Liver (tissue), 10 donors: ENCODE measurements at places on chromosomes 5 and 9. TPM values are rescaled to one million over a fixed set of nuclear protein-coding genes. Genes with fewer than 3 reads are reported as not detected.
A peak's percentile ranks its signal among the peaks of the same experiment; 100 is the strongest.

DNA sequence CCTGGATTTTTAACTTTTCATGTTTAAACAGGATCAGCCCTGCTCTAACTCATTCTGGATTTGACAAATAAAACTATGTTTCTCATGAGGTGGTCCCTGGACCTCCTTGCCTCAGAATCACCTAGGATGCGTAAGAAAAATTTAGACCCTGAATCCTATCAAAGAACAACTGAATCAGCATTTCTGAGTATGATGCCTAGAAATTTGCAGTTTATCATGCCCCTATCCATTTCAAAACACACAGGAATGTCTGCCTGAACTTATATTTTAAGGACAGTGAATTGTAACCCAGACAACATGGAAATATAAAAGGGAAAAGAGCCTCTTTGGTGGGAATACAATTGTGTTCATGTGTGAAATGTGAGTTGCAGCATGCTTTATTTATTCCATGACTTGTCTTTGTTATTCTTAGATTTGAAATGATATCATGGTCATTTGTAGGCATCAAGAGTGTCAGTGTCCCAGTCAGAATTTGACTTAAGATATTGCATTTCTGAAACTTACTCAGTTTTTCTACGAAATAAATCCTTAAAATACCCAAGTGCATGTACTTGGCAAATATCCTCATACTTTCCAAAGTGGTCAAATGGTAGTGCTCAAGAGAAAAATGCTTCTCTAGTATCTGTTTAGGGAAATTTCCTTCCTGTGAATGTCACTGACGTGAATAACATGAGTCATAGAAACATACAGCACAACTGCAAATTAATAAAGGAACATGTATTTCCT, 144.3 kb downstream of the GIN1 start:
- no peak overlapping the region for H3K27ac ChIP-seq
- H3K36me3 ChIP-seq = no peaks in the 10 kb centered on the region
- H3K4me3 ChIP-seq = no peak overlapping the region
- H3K27me3 ChIP-seq = no peaks in the 10 kb centered on the region

DNA sequence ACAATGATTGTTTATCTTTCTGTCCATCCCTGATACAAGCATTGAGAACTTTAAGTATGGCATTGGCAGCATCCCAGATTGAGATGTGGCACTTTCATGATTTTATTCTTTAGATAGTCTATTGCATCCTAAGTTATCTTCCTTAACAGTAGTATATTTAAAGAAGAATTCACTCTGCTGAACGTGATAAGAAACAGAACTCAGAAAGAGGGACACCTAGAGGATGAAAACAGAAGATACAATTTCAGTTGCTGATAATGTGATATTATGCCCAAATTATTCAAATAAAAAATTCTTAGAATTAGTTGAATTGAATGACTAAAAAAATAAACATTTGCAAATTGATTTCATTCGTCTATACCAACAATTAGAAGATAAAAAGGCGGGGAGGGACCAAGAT, 218.1 kb upstream of the DMRTA1 start:
- no peaks in the 10 kb centered on the region for H3K36me3 ChIP-seq
- H3K4me3 ChIP-seq = no peak overlapping the region
- DNase-seq = no peak

GRCh38 chr5:68250661-68251298, 35.2 kb downstream of the PIK3R1 start:
- no peak for DNase-seq
- peak overlapping the region; percentile 9 for H3K27ac ChIP-seq
- peaks cover 6% of the 10 kb centered on the region for H3K36me3 ChIP-seq
- H3K27me3 ChIP-seq = no peaks in the 10 kb centered on the region

GRCh38 chr5:122419142-122419894, 107.3 kb downstream of the SNCAIP start:
- H3K36me3 ChIP-seq = no peaks in the 10 kb centered on the region
- no peak overlapping the region for H3K27ac ChIP-seq
- H3K4me3 ChIP-seq = no peak overlapping the region

The EQTN gene
- not detected for polyA plus RNA-seq

The IFNB1 gene
- not detected for polyA plus RNA-seq

The ZBTB34 gene
- 1.1 TPM for polyA plus RNA-seq
